ENCODE measurements at places on chromosomes 2 and 18. TPM values are rescaled to one million over a fixed set of nuclear protein-coding genes. Genes with fewer than 3 reads are reported as not detected.

The PSD4 gene
- 2.0 TPM for polyA plus RNA-seq

The ANKRD62 gene
- polyA plus RNA-seq, result not detected

The TOGARAM2 gene
- polyA plus RNA-seq, result 0.60 TPM

The NEU2 gene
- polyA plus RNA-seq, result not detected

The CRYGC gene
- not detected for polyA plus RNA-seq

The PCARE gene
- polyA plus RNA-seq, result 0.13 TPM

The NPAS2 gene
- 12.1 TPM for polyA plus RNA-seq

The SCYGR4 gene
- polyA plus RNA-seq, result not detected

The PJVK gene
- polyA plus RNA-seq, result 11.5 TPM

The B3GNT2 gene
- 9.1 TPM for polyA plus RNA-seq

The AKAIN1 gene
- not detected for polyA plus RNA-seq

The ARPC2 gene
- 254 TPM for polyA plus RNA-seq

The IL37 gene
- polyA plus RNA-seq, result not detected

The MSTN gene
- 34.2 TPM for polyA plus RNA-seq

The SCN3A gene
- 0.62 TPM for polyA plus RNA-seq
